ENCODE measurements at places on chromosomes 2 and 18. TPM values are rescaled to one million over a fixed set of nuclear protein-coding genes. Genes with fewer than 3 reads are reported as not detected.

- DNase-seq = no peak
These were observed at the start of gene GALNT5 for GRCh38 chr2:157257312-157258252. GALNT5 (plus strand) TSS chr2:157257705; CDS start chr2:157258083, 378 bp downstream.

DNA sequence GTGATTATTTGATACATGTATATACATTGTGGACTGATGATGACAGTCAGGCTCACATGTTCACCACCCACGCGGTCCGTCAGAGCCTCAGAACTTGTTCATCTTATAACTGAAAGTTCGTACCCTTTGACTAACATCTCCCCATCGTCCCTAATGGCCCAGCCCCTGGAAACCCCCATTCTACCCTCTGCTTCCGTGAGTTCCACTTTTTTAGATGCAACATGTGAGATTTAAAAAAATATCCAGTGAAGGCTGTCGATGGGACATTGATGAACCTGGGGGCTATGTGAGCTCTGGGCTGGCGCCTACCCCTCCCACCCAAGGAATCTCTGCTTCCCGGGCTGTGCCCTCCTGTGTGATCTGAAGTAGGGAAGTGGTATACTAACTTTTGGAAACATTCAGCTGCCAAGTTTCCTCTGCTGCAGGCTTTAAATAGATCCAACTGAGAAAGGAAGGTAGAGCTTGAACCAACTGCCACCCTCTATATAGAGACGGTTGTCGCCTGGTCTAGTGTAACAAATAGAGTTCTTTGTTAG, 163.8 kb downstream of the FAM210A start:
- no peak for DNase-seq

- no peak for DNase-seq
These were observed 8.7 kb upstream of the GAREM2 start for GRCh38 chr2:26164231-26164630.

DNA sequence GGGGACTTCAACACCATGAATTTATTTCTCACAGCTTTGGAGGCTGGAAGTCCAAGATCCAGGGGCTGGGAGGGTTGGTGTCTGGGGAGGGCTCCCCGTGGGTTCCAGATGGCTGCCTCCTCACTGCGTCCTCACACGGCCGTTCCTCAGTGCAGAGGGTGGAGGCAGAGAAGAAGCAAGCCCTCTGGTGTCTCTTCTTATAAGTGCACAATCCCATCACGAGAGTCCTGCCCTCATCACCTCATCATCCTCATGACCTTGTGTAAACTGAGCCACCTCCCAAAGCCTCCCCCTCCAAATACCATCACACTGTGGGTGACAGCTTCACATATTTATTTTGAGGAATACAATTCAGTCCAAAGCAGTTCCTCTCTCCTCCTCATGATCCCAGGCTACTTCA, 26.3 kb downstream of the TMEM163 start:
- DNase-seq = no peak

DNA sequence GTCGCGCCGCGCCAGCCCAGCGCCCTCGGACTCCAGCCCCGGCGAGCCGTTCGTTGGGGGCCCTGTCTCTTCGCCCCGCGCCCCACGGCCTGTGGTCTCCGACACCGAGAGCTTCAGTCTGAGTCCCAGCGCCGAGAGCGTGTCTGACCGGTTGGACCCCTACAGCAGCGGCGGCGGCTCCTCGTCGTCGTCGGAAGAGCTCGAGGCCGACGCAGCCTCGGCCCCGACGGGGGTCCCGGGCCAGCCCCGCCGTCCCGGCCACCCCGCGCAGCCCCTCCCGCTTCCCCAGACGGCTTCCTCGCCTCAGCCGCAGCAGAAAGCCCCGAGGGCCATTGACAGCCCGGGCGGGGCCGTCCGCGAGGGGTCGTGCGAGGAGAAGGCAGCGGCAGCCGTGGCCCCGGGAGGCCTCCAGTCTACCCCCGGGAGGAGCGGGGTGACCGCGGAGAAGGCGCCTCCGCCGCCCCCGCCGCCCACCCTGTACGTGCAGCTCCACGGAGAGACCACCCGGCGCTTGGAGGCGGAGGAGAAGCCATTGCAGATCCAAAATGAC, 1.4 kb downstream of the PHLPP1 start:
- no peak for DNase-seq

DNA sequence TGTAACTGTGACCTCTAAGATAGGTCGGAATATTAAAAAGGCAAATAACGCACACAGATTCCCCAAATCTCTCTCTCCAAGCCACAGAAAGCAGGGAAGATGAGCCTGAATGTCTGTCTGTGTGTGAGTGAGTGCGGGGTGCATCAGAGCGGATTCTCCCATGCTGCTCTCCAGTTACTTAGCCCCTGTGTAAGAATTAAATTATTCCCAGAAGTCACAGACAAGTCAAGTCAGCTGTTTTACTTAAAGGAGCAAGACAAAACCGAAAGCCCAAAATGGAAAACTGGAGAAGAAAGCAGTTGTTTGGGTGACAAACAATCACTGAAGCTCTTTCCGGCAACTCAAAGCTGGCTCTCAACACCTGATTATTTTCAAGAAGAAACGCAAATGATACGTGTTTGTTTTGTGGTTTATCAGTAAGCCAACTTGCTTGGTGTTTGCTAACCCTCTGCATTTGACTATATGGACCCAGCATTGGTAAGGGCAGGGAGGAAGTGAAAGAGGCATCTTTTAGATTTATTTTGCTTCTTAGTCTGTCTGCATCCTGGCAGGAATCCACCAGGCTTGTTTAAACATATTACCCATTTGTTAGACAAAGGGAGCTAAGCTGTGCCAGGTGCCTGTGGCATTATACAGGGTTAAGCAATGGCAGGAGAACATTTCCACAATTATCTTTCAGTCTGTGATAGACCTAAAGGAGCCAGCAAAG, 121.5 kb upstream of the CREB1 start:
- no peak for DNase-seq

DNA sequence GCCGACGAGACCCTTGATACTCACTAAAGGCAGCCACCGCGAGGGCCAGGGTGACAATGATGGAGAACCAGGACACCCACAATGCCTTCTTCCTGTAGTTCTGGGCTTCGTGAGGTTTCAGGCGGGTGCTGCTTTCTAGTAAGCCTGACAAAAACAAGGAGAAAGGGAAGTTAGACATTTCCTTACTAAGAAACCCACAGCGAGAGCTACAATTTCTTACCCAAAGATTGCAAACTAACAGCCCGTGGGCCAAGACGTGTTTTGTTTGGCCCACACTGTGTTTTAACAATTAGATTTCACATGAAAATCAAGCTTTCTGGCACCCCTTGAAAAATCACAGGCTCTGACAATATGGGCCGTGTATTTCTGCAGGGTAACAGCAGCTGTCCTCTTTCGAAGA, 5.6 kb downstream of the TMEM163 start:
- no peak for DNase-seq

DNA sequence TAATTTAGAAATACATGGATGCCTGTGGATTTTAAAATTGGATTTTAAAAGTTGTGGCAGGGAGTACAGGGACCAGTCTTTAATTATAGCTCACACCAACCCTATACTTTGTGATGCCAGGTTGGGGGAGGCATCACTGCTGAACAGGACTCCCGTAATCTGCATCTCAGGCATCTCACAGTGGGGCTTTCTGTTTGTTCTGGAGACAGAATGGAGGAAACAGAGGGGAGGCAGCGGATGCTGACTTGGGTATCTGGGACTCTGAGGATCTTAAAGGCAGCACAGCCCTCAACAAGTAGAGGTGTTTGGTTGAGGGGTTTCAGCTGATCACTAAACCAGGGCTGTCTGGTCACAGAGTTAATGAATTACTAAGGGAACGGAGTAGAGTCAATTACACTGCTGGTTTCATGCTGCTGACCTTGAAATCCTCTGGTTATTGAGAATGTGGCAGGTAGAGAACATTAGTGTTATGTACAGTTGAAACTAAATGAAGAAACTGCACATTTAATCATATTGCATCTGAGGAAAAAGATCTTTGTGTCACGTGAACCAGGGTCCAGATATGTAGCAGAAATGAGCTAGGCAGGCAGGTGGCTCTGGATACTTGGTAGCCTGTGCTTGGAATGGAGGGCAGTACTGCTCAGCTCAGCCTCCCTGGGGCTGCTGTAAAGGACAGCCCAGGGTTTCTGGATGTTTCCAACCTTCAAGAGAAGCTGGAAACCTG, 40.3 kb downstream of the FHOD3 start:
- no peak for DNase-seq

DNA sequence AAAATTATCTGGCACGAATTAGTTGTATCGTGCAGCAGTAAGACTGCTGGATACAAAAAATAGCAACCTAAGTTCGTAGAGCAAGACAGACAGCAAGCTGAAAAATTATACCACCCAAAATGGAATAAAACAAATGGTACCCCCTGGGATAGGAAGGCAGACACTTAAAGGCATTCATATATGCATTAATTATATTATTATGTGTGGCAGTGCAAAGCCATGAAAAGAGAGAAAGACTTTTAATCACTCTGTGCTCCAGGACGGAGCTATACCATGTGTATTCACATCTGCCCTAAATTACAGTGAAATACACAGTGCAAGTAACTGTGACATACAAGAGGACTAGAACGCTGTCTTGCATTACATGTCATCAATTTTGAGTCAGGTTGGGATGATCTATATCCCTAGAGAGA, 235.9 kb downstream of the GULP1 start:
- no peak for DNase-seq

- DNase-seq = no peak
These were observed 678.7 kb downstream of the EPHA4 start for GRCh38 chr2:220893411-220893810.

DNA sequence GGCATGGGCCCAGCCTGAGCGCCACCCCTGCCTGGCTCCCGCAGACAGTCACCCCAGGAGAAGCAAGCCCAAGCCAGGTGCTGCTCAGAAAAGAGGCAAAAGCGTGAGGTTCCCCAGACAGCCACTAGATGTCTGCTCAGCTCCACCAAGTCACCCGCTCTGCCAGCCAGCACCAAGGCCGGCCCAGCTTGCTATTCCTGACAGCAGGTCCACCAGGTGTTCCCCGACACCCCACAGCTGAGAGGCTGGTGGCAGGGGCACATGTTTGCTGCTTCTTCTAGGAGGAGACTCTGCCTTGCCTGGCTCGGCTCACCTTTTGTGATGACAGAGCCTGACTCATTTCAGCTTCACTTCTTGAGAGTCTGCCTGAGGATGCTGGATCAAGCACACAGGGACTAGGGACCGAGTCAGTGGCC, 206.7 kb downstream of the MGAT5 start:
- no peak for DNase-seq

DNA sequence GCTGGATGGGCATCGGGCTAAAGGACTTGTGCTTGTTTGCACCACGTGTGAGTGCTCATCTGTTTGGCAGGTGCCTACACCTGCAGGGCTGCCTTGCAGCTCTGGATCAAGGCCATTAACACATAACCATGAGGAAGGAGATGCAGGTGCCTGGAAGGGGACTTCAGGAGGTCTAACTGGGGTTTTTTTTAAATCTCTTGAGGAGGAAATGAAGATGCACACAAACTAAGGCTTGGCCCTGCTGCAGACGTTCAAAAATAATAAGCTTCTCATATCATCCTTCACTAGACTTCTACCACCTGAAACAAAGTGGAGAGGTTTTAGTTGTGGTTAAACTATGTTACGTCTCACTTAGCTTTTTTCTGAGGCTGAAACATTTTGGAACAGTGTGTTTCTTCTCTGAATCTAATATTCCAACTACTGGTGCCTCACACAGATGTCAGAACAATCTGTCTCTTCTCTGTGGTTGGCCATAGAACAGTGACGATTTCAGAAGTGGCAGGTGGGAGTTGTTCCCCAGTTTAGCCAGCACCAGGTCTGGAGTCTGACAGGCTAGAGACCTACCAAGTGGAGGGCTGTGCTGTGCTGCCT, 36.5 kb downstream of the BCL2L11 start:
- DNase-seq = no peak

GRCh38 chr2:30355306-30355705, 91.7 kb upstream of the LCLAT1 start:
- no peak for DNase-seq

- DNase-seq = no peak
These were observed 647.6 kb upstream of the PKDCC start for GRCh38 chr2:41400088-41400665.

DNA sequence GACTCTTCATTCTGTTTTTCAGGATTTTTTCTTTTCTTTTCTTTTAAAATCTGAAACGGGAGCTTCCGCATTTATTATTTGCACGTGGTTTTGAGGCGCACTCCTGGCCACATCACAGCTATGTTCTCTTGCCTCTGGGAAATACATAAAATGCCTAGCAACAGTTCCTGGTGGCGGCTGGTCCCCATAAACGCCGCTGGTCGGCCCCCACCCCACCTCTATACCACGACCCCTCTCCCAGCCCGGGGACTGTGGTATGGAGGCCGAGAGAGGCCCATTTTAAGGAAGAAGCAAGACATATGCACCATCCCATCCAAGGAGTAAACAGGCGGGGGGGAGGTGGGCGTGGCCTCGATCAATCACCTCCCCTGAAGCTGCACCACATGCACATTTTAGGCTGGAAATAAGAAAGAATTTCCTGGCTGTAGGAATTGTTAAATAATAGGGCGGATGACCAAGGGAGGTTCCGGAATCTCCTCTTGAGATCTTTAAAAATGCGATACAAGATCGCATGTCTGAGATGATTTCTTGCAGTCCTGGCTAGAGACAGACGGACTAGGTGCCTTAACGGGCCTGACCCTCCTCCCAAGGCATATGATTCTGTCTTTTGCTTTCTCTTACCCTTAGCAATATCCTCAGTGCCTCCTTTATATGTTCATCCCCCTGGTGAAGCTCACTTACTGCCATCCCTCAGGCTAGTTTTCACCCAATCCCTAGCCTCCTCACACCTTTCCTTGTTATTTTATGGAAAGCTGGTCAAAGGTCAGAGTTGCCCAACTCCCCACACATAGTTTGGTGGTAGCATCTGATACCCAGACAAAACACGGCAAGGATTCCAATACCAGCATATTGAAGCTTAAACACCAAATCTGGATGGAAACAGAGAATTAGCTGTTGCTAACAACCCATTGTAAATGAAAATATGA, 82.4 kb downstream of the BCL2 start:
- no peak for DNase-seq

DNA sequence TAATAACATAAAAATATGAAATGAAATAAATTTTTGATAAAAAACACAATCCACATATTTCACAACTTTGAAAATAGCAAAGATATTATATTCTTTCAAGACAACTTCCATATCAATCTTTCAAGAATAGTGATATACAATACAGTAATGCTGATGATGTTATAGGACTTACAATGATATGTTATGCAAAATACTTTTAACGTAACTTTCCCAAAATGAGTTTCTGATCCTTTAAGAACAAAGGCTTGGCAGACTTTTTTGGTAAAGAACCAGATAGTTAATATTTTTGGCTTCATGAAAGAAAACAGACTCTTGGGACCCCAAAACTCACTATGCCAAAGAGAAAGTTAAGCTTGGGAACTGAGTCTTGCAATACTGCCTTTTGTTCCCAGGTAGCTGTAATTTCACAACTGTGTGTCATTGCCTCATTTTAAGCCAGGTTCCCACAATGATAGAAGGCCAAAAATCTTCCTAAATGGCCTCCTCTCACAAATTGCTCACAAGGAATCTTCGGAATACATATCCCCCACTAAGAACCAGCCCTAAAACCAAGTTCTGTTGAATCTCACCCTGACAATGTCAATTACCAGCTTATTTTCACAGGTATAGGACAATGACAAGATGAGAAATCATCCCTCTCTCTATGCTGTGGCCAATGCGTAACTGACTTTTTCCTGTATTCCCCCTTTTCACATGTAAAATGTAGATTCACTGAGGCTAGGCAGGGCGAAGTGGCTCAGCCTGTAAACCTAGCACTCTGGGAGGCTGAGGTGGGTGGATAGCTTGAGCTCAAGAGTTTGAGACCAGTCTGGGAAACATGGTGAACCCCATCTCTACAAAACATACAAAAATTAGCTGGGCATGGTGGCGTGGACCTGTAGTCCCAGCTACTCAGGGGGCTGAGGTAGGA, 54.8 kb upstream of the STRN start:
- DNase-seq = no peak

ABCG8 gene
- total RNA-seq = not detected

ALPP gene
- total RNA-seq = not detected

ARID5A gene
- total RNA-seq = 152 TPM

MSGN1 gene
- not detected for total RNA-seq

CASP10 gene
- total RNA-seq = 12.3 TPM

Data from thoracic aorta (tissue), 2 donors.